ENCODE measurements at places on chromosomes 11 and 22.

DNA sequence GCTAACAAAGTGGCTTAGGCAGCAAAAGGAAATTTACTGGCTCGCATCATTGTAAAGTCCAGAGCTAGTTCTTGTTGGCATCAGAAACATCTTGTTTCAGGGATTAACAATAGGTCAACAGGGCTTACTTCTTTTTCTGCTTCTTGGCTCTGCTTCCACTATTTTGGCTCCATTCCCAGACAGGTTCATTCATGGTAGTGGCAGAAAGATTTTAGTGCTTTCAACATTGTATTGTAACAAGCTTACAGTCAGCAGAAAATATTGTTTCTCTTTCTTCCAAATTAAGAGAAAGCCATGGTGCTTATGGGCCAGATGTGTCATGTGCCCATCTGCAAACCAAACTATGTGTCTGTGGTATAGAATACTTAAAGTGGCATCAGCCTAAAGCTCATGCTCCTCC lies 315.6 kb downstream of the RAB38 start:
- DNase-seq = no peak

- no peak for DNase-seq
Observed at GRCh38 chr11:134459246-134460061, 47.4 kb upstream of the B3GAT1 start.

- no peak for DNase-seq
Observed at GRCh38 chr11:73429121-73429750, 53.0 kb downstream of the RELT start.

- no peak for DNase-seq
Observed at GRCh38 chr11:17385926-17386325, 2.5 kb downstream of the KCNJ11 start.

DNA sequence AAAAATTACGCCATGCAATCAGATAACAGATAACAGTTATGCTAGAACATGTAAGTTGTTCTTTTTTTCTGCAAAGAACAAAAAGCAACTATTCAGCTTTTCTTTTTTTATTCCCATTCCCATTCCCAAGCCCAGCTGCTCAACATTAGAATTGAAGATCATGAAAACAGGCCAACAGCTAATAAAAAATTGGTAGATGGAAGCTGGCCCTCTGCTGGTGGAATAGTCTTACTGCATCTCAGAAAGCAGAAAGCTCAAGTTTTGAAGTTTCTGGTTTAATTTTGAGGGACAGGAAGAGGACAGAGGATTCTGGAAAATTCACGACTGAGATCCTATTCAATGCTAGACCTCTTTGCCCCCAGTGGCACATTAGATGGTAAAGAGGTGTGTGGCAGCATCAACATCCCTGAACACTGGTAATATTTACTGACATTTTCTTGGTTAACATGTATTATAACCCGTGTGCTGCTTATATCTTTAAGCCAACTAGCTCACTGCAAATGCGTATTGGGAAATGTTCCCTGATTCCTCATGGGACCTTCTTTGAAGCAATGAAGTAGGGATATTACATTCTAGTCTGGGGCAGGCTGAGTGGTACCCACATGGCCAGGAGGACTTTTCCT lies 591.2 kb downstream of the OPCML start:
- DNase-seq = peak; percentile 6

GRCh38 chr22:45649809-45650208 lies 21.8 kb upstream of the ATXN10 start:
- DNase-seq = no peak

- DNase-seq = no peak
Observed at GRCh38 chr22:44765571-44766285, 13.4 kb downstream of the ARHGAP8 start.

- no peak for DNase-seq
Observed at GRCh38 chr11:82733444-82734119, at the start of gene FAM181B. TSS of gene FAM181B (minus strand) at chr11:82733864. CDS start at chr11:82733729, 135 bp downstream.

DNA sequence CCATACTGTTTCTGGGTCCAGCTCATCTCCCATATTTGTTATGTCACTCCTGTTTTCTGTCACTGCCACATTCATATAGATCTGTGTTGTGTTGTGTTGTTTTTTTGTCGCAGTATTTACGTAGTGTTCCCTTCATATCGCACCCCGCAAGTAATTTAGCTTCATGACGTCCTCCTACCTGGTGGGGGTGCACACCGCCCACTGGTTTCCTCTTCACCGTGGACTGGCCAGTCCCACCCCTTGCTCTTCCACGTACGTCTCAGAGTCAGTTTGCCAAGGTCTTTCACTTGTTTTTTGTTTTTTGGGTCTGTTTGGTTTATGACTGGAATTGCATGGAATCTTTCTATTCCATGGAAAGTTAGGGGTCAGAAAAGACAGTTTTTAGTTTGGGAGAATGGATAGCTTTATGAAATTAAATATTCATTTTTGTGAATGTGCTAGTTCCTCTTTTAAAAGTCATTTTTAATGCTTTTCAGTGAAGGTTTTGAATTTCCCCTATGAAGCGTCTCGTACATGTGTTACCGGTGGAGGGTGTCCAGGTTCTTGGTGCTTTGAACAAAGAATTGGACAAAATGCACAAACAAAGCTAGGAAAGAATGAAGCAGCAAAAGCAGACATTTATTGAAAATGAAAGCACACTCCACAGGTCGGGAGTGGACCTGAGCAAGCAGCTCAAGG lies 134.3 kb downstream of the TBC1D22A start:
- no peak for DNase-seq

GRCh38 chr11:110837603-110838002 lies 125.4 kb upstream of the ARHGAP20 start:
- no peak for DNase-seq

GRCh38 chr22:21963286-21963685 lies 10.6 kb upstream of the PPM1F start:
- DNase-seq = no peak

GRCh38 chr11:77580712-77581337 lies 8.9 kb upstream of the AQP11 start:
- DNase-seq = peak; percentile 14

GRCh38 chr11:131819865-131820264 lies 449.4 kb downstream of the NTM start:
- DNase-seq = no peak

- no peak for DNase-seq
Observed at GRCh38 chr22:41780746-41781505, 19.6 kb upstream of the CCDC134 start.

GRCh38 chr22:31828739-31829138 lies 74.9 kb downstream of the DEPDC5 start:
- no peak for DNase-seq

GRCh38 chr11:118224511-118225188 lies at the start of gene JAML:
TSS of gene JAML (minus strand) at chr11:118225011. CDS start at chr11:118214866, 10,145 bp downstream.
- DNase-seq = no peak

DNA sequence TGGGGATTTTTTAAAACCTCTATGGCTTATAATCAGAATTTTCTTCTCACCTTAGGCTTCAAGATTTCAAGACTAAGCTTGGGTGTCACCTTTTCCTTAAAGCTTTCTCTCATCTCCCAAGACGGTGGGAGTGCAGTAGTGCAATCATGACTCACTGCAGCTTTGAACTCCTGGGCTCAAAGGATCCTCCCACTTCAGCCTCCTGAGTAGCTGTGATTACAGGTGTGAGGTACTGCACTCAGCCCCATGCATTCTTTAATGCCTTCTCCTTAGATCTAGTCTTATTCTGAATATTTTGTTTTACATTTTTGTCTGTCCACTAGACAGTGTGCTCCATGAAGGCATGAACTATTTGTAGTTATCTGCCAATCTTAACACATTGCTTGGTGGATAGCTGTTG lies 55.7 kb upstream of the FAT3 start:
- DNase-seq = no peak

DNA sequence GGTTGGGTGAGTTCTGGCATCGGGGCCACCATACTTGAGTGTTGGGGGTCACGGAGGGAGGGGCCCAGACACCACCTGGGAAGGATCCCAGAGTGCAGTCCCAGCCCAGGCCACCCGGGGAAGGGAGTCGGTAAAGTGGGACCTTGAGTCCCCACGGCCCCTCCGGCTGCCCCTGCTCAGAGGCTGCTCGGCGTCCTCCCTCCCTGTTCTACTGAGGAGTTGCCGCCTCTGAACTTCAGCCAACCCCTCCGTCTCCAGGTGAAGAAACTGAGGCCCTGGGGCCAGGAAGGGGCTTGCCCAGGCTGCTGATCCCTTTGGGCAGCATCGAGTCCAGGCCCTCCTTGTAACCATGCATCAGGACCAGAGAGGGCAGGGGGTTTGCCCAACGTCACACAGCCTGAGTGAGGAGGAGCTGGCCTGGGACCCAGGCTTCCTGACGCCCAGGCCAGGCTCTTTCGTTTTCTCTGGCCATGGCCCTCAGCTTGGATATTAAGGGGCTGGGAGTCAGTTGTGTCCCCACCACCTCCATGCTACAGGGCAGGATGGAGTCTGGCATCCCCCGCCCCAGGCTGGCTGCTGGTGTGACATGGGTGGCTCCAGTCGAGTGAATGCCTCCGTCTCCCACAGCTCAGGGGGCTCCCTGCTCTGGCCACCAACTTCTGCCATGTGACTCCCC lies 1.3 kb downstream of the PARVG start:
- DNase-seq = no peak

GRCh38 chr11:32983506-32983905 lies 32.2 kb upstream of the DEPDC7 start:
- DNase-seq = no peak

- DNase-seq = no peak
Observed at GRCh38 chr11:74185695-74186094, 14.6 kb downstream of the PPME1 start.

- DNase-seq = no peak
Observed at GRCh38 chr22:23092217-23092955, 22.1 kb downstream of the GNAZ start.

DNA sequence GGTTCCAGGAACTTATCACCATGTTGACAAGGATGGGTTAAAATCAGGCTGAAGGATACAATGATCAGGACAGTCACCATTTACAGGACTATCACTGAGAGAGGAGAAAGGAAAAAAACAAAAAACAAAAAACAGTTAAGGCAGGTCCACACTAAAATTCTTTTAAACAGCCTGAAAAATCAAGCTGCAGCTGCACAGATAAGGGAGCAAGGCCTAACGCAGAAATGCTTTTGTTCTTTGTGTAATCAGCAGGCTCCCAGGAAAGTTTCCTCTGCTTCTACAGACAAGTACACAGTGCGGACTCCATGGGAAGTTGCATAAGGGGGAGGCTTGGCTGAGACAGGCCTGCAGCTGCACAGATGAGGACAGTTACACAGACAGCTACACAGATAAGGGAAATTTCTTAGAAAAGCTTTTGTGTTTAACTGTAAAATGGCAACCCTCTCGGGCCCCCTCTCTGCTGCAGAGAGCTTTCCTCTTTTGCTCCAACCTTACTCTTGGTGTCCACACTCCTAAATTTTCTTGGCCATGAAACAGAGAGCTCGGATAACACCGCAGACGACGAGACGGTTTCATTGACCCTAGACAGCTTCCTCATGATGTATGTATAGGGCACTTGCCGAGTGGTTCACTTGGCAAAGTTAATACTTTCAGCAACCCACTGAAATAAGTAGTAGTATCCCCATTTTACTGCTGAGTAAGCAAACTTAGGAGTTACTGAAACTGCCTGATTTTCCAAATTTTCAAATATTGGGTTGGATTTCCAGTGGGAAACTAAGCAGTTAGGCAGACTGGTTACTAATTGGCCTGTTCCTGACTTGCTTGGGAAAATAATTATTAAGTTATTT lies 45.5 kb downstream of the PIWIL3 start:
- no peak for DNase-seq

DNA sequence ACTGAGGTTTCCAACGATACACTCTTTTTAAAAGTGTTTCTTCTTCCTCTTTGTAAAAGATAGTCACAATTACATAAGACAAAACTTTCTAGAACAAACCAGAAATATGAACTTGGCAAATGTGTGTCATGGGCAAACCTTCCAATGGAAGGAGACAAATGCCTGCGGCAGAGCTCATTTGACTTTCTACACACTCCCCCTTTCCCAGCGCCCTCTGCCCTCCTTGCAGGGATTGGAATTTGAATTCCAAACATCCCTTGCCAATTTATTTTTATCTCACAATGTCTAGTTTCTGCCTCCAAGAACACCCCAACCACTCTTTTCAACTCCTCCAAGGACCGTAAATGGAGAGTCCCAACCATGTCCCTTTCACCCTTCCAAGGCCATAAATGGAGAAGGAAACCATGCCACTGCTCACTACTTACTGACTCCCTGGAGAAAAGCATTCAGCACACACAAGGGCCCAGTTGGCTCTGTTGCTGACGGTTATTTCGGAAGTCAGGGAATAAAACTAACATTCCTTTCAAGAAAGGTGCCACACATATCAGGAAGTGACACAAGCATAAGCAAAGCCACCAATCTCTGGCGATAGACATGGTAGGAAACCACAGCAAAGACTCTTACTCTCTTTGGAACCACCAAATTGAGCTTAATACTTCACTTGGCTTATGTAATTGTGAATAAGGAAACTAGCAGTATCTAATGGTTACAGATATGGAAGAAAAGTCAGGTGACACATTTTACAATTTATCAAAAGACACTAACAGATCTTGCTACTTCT lies 15.0 kb upstream of the ESAM start:
- no peak for DNase-seq

DNA sequence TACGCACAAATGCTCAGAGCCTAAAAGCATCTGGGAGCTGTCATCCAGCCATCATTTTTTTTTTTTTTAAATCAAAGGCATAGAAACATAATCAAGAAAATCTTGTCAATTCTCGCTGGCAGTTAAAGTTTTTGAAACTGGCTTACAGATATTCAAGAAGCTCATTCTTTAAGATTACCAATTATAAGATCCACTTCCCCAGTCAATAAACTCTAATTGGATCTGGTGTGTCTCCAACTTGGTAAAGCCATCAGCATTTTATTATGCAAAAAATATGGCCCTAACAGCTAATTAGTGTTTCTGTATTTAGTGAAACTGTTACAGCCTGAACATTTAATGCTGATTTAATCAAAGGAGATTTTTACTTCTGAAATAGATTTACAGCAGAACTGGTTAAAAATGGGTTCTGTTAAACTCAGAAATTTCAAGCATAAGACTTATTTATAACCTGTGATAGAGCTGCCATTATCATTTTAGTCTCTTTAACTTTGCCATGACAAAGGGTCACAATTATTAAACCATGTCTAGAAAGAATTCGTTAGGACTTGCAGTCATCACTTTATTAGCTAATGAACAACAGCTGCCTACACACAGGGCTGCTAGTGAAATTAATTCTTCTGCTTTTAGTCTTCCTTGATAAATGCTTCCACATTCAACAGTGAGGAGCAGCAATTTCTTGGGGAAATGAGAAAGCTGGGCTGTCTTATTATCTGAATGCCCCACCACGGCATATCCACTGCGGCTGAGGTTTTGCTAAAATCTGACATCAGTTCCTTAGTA lies 176.4 kb upstream of the PITPNB start:
- DNase-seq = no peak

GRCh38 chr11:101705972-101706371 lies 122.2 kb upstream of the TRPC6 start:
- DNase-seq = no peak

Data from RCC 7860 (cell line).